ENCODE measurements at places on chromosomes 16 and 17.

- DNase-seq = no peak
Observed at GRCh38 chr16:69276148-69277115, 34.7 kb upstream of the VPS4A start.

DNA sequence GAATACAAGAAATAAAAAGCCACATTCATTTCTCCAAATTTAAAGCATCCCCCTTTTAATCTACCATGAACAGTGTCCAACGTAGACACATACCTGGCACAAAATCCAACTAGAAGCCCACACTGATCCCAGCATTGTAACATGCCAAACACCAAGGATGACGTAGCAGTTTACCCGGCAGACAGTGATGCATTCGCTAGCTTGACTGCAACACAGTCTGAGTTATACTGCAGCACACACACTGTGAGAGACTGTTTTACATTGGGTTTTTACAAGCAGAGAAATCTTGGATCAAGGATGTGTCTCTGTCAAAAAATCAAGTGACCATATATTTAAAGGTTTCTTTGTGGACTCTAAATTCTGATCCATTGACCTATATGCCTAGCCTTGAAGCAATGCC, 74.5 kb upstream of the C17orf78 start:
- peak; percentile 74 for DNase-seq

GRCh38 chr16:81815429-81815766, 36.3 kb downstream of the PLCG2 start:
- DNase-seq = no peak

DNA sequence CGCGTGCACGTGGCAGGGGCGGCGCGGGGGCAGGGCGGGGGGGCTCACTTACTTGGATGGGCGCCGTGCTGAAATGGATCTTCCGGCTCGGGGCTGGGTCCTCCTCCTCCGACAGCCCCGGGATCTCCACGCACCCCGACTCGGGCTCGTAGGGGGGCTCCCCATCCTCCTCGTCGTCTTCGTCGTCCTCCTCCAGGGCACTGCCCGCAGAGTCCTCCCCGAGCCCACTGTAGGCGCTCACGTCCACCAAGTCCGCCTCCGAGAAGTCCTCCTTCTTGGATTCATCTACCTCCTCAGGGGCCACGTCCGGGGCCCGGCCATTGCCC, 1.4 kb downstream of the PPP1R9B start:
- DNase-seq = no peak

DNA sequence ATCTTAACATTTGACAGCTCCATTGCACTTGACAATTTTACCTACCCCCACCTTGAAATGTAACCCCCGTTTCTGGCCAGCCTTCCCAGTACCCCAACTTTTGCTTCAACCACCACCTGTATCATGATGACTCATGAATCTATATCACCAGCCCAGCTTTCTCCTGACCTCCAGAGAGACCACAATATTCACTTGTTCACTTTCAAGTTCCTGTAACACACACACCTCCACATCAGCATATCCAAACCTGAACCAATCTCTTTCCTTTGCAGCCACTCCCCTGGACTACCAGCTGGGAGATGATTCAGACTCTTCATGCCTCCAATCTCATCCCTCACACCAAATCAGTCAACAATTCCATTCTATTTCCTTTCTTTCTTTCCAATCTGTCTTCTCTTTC, 8.0 kb downstream of the SMG6 start:
- DNase-seq = peak; percentile 55

Data from bronchial epithelial cell (primary cell).